CD4-positive, alpha-beta T cell (primary cell): ENCODE measurements at places on chromosomes 7 and 10.

DNA sequence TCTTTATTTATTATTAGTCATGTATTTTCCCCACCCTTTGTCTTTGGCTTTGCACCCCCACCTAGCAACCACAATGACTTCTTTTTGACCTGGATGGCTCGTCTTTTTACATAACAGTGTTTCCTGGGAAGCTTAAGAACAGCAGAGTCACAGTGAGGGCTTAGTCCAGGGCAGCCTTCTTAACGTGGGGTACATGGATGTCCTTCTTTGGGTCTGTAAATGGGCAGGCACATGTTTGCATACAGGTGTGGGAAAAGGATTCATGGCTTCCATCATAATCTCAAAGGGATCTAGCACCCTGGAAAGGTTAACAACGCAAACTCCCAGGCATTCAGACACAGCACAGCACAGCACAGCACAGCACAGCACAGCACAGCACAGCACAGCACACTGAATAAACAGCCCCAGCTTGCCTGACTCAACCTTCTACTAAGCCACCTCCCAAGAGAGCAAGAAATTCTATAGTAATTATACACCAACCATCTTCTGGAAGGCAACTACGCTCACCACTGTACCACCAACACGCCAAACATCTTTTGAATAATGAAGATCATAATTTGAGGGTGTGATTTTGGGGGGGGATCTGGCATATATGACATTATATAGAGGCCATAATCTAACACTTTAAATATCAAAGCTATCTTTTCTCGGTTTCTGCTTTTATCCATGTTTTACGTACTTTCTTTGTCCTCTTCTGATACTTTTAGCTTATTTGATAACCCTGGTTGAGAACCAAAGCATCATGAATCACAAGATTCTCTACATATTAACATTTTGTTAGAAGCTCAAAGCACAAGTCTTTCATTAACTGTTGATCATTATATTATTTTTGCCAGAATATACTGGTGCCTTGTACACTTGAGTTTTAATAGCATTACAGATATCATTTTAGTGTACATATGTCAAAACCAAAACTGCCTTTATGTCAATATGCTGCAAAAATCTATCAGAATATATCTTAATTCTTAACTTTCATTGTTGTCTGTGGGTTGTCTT is 177.2 kb upstream of the KLF14 start:
- no peak for DNase-seq

DNA sequence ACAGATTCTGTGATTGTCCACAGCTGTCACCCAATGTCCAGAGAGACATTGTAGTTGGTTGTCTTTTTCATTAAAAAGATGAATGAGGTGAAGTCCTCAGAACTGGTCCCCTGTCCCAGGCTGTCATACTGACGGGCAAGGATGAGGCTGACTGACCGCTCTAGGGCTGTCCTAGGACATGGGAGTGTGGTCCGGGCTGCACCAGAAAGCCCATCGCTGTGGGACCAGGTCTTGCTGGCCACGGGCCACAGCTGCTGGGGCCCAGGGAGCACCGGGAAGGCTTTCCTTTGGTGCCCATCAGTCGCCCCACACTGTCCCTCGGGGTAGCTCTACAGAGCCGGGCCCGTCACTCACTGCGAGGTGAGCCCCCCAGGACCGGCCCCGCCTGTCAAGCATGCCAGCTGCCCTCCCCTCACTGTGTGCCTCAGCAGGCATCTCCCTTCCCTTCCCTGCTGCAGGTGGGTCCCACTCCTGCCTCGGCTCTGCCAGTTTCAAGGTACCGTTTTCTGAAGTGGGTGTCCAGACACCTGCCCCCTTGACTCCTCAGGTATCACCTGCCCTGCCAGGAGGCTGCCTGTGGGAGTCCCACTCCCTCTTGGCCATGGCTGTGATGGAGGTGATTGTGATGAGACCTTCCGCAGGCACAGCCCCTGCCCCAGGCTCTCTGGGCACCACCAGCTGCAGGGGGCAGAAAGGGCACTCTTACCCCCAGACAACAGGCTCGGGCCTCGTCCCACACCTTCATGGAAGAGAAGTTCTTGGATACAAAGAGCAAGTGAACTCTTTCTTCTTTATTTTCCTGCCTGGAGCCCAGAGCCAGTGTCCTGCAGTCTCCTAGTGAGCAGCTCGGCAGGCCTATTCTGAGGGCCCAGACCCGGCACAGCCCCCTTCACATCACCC is 21.7 kb downstream of the LRRC27 start:
- no peak for DNase-seq

- DNase-seq, result peak; percentile 93
Observed at GRCh38 chr10:30433730-30434272, at the start of gene MAP3K8. TSS of gene MAP3K8 (plus strand) at chr10:30434184. CDS start at chr10:30438939, 4,755 bp downstream.

GRCh38 chr7:135075716-135076115 is 72.2 kb upstream of the TMEM140 start:
- no peak for DNase-seq

- DNase-seq, result no peak
Observed at GRCh38 chr10:6053816-6054631, 8.1 kb downstream of the IL2RA start.

GRCh38 chr10:12333380-12334185 is 15.8 kb upstream of the CAMK1D start:
- no peak for DNase-seq

GRCh38 chr7:32330602-32331001 is 159.6 kb downstream of the LSM5 start:
- no peak for DNase-seq

DNA sequence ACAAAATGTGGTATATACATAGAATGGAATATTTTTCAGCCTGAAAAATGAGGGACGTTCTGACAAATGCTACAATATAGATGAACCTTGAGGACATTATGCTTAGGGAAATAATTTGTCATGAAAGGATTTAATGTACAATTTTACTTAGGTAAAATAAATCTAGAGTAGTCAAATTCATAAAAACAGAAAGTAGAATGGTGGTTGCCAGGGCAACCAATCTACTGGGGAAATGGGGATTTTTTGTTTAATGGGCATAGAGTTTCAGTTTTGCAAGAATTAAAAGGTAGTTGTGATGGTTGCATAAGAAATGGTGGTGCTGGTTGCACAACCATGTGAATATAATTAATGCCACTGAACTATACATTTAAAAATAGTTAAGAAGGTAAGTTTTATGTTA is 296.0 kb upstream of the SP4 start:
- DNase-seq, result no peak

- DNase-seq, result no peak
Observed at GRCh38 chr7:49295146-49295545, 370.8 kb downstream of the CDC14C start.

- no peak for DNase-seq
Observed at GRCh38 chr10:123367195-123367594, 213.0 kb downstream of the BUB3 start.

- peak; percentile 13 for DNase-seq
Observed at GRCh38 chr10:114615600-114616007, 42.5 kb downstream of the ABLIM1 start.

GRCh38 chr7:150986556-150986955 is 4.3 kb upstream of the NOS3 start:
- no peak for DNase-seq

DNA sequence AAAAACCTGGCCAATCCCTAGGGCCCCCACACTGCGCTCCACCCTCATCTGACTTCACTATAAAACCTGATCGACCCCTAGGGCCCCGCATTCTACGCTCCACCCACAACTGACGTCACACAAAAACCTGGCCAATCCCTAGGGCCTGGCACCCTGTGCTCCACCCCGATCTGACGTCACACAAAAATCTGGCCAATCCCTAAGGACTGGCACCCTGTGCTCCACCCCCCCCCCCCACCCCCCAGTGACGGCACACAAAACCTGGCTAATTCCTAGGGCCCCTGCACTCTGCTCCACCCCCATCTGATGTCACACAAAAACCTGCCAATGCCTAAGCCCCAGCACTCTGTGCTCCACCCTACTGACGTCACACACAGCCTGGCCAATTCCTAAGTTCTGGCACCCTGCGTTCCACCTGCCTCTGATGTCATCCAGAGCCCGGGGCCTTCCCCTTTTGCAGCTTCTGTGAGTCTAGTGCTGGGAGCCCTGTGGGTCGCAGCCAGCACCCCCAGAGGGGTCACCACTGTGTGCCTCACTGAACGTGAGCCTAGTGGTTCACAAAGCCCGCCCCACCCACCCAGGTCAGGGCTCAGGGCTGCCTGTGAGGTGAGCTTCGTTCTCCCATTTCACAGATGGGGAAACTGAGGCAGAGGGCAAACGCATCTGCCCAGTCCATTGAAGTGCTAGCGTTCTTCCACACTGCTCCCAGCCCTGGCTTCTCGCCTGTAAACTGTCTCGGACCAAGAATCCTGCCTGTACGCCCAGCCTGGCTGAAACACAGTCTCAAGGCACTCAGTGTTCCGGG is 40.6 kb downstream of the MICALL2 start:
- DNase-seq, result no peak

- DNase-seq, result no peak
Observed at GRCh38 chr10:77902159-77902558, 24.4 kb downstream of the DLG5 start.

DNA sequence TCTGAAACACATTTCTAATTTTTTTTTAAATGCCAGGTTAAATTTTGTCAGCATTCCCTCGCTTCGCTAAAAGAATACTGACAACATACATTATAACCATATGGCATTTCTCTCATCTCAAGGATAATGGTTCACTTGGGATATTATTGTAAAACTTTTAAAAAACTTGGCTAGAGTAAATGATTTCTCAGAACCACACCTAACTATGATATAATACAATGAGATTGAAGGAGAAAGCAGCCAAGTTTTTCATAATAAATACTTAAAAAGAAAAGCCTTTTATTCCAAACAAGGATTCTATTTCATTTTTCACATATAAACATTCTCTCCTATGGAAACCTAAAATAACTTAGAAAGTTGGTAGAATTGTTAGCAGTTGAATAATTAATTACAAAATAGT is 413.9 kb downstream of the HGF start:
- no peak for DNase-seq

GRCh38 chr10:25615926-25616325 is 318.1 kb upstream of the MYO3A start:
- no peak for DNase-seq

DNA sequence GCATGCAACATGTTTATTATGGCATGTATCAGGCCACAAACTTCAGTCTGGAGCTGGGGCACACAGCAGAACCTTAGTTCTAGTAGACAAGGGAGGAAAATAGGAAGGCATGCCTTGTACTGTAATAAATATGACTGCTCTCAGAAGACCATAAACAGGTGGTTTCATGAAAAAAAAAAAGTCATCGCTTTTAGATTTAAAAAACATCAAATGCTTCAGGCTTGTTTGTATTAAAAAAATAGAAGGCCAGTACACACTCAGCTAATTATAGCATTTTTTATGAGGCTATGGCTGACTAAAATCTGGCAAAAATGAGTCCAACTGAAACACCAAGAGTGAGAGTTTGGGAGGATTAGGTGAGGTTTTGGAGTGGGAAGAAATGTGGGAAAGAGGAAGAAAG is 204.1 kb downstream of the JAZF1 start:
- DNase-seq, result no peak

- DNase-seq, result no peak
Observed at GRCh38 chr7:46610746-46611145, 689.7 kb upstream of the IGFBP3 start.

GRCh38 chr10:52617346-52617745 is 155.2 kb downstream of the MBL2 start:
- DNase-seq, result no peak

GRCh38 chr10:56551037-56551436 is 190.0 kb upstream of the ZWINT start:
- no peak for DNase-seq

GRCh38 chr10:48740015-48740707 is 55.5 kb downstream of the WDFY4 start:
- no peak for DNase-seq

DNA sequence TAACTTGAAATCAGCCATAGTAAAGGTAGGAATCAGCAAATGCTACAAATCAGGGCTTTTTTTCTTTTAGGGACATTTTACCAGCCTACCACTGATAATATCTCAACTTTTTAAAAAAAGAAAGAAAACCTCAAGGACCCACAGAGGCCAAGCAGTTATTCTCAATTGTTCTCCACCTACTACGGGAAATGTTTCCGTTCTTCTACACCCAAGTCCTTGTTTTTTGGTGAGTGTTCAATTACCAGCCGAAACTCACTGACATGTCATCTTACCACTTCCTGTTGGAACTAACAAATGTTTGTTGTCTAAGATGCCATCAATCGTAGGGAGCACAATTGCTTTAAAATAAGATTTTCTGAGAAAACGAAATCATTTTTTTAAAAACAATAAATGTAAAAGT is 50.2 kb upstream of the CDK1 start:
- no peak for DNase-seq

DNA sequence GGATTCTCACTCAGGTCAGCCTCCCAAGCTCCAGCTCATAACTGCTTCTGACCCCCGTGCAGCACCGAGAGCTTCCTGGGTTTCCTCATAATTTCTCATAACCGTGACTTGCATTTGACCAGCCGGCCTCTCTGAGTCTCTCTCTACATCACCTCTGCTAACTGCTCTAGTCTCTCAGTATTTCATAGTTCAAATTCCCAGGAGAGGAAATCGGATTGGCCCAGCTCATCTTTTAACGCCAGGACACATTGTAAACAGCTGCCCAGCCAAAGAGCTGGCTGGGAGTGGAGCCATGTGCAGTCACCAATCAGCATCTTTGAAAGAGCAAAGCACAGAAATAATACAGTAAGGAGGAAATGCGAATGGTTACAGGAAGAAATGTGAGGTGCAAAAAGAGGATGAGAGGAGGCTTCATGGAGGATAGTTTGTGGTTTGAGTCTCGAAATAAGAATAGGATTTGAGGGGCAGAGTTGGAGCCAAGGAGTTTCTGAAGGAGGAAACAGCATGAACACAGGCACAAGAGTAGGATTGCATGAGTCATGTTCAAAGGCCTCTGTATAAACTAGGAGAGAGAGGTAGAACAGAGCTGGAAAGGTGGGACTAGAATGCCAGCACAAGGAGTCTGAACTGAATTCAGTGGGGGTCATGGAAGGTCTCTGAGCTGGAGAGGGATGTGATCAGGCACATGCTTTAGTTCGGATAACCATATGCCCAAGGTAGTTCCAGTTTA is 15.2 kb upstream of the LBX1 start:
- no peak for DNase-seq

DNA sequence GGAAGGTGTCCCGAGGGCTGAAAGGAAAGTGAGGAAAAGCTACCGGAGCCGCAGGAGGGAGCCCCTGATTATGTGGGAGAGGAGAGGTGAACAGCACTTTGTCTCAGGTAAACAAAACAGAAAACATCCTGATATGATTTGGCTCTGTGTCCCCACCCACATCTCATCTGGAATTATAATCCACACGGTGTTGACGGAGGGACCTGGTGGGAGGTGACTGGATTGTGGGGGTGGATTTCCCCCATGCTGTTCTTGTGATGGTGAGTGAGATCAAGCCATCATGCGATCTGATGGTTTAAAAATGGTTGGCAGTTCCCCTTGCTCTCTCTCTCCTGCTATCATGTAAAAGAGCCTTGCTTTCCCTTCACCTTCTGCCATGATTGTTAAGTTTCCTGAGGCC is 3.0 kb downstream of the POLD2 start:
- DNase-seq, result no peak

GRCh38 chr7:130216025-130216424 is 8.4 kb downstream of the SSMEM1 start:
- DNase-seq, result no peak
